ENCODE measurements at places on chromosomes 3 and 15. TPM values are rescaled to one million over a fixed set of nuclear protein-coding genes. Genes with fewer than 3 reads are reported as not detected.

The TMEM45A gene
- 26.9 TPM for polyA plus RNA-seq

The ADGRG7 gene
- polyA plus RNA-seq, result 0.20 TPM

The DCUN1D1 gene
- 50.5 TPM for polyA plus RNA-seq

The STRC gene
- polyA plus RNA-seq, result 0.64 TPM

The CADM2 gene
- 0.69 TPM for polyA plus RNA-seq

The SERINC4 gene
- not detected for polyA plus RNA-seq

The ZMYND10 gene
- 3.4 TPM for polyA plus RNA-seq

The CDHR4 gene
- polyA plus RNA-seq, result not detected

DNA sequence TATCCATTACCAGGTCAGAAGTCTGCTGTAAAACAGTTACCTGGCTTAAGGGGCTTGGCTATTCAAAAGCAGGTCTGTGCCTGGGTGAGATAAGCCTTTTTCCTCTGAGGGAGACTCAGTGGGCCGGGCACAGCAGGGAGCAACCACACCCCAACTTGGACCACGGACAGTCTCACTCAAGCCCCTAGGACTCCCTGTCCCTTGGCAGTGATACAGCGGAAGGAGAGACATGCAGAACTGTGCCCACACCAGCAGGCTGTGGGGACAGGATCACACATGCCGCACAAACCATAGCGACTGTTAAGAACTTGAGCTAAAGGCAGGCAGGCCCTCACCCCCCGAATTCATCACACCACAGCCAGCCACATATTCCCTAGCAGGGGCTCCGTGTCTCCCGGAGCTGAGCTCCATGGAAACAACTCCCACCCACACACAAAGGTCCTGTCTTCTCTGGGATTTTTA, 2.8 kb upstream of the GP5 start:
- no peak for DNase-seq

- no peak for DNase-seq
Observed at GRCh38 chr3:169603661-169604060, 59.9 kb downstream of the MECOM start.

GRCh38 chr15:77981281-77982126, 96.0 kb downstream of the TBC1D2B start:
- DNase-seq, result no peak

GRCh38 chr3:181075098-181075497, 85.6 kb upstream of the DNAJC19 start:
- no peak for DNase-seq

DNA sequence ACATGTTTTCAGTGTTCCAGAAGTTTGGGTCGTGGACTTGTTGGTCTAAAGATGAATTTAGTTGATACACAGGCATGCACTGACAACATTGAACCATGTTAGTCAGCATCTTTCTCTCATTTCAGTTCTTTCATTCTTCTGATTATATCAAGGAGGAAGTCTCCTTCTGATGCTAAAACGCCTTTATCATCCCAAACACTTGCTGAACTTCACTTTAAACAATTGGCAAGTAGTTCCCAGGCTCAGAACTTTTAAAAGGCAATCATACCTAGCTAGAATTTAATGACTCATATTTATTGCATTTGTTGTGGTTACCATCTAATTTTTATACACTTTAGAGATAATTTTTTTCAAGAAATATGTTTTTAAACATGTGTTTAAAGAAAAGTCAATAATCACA, 15.9 kb downstream of the LMCD1 start:
- no peak for DNase-seq

- DNase-seq, result no peak
Observed at GRCh38 chr15:27201425-27201824, 230.4 kb downstream of the GABRG3 start.

GRCh38 chr3:41247055-41248004, 48.0 kb downstream of the CTNNB1 start:
- no peak for DNase-seq

- no peak for DNase-seq
Observed at GRCh38 chr15:63041974-63042876, at the start of gene TPM1. TSS of gene TPM1 (plus strand) at chr15:63042747. CDS start at chr15:63042830, 83 bp downstream.

- no peak for DNase-seq
Observed at GRCh38 chr3:7788881-7789280, 712.7 kb upstream of the LMCD1 start.

DNA sequence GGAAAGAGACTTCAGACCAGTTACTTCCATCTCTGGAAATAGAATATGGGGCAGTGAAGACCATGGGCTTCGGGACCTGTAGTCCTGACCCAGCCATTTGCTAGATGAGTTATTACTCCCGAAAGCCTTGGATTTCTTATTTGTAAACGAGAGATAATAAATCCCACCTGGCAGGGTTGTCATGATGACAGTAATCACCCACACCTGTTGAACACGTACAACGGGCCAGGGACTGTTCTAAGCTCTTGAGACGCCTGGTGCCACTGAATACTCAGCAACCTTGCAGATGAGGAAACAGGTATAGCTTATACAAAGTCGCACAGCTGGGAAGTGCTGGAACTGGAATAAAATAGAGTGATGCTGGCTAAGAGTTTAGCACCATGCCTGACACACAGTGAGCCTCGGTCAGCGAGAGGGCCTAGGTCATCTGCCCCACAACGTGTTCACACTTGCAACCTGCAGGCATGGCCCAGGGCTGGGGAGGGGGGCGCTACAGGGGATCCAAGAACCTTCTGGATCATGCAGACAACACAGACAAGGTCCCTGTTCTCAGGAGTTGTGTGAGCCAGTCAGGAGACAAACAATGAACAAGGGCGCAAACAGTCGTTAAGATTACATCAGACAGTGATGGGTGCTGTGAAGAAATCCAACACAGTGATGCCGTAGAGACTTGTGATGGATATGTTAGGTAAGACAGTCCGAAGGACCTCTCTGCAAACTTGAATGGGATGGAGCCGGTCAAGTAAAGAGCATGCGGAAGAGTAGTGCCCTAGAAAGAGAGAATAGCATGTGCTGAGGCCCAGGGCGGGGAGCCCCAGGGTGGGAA, 89.2 kb downstream of the CORO2B start:
- DNase-seq, result no peak

GRCh38 chr3:124174910-124175874, 183.3 kb upstream of the ROPN1 start:
- no peak for DNase-seq

GRCh38 chr3:11530153-11530721, 113.5 kb downstream of the VGLL4 start:
- DNase-seq, result no peak

DNA sequence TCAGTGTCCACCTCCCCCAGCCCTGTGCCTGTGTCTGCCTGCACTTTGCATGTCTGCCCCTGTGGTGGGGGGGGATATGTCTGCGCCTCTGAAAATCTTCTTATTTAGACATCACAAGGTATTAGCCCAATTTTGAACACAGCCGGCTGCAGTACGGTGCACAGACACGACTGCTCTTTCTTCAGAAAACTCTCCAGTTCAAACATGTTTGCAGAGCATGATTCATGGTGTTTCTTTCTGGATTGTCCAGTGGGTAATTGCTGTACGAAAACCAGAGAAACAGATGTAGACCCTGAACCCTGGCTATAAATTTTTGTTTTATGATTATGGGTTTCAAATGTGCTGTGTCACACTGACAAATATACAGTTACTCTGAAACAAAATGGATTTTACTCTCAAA, 3.4 kb upstream of the RARB start:
- DNase-seq, result no peak

- DNase-seq, result no peak
Observed at GRCh38 chr3:127954640-127955039, 39.6 kb downstream of the KBTBD12 start.

- DNase-seq, result no peak
Observed at GRCh38 chr3:58322793-58323192, 9.9 kb upstream of the PXK start.

GRCh38 chr3:45946307-45946706, 3.0 kb downstream of the CXCR6 start:
- no peak for DNase-seq

DNA sequence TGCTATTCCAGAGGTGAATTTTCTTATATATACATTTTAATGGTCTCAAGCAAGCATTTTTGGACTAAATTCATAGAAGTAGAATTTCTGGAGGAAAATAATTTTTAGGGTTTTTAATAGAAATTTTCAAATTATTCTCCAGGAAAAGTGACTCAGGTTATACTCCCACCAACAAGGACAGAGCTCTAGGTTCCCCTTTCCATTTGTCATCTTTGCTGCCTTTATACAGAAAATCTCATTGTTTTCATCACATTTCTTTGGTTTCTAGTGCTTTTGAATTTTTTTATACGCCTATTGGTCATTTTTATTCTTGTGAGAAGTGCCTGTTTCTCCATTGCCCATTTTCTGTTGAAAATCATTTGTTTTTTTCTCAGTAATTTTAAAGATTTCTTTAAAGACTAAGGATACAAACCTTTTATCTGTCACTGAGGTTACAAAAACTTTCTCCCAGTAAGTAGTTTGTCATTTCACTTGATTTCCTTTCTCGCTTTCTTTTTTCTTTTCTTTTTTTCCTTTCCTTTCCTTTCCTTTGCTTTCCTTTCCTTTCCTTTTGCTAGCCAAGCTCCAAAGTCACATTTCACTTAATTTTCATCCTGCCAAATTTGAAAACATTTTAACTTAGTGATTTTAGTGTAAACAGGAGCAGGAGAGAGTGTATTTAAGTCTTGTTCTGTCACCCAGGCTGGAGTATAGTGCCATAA, 77.1 kb upstream of the CHRNB4 start:
- DNase-seq, result no peak

- no peak for DNase-seq
Observed at GRCh38 chr3:152316318-152316717, 47.6 kb downstream of the MBNL1 start.

Data from left renal pelvis (tissue), 4 donors.